ENCODE measurements at places on chromosomes 2 and 18. TPM values are rescaled to one million over a fixed set of nuclear protein-coding genes. Genes with fewer than 3 reads are reported as not detected.

The CD8B2 gene
- total RNA-seq = not detected

The SLC9A4 gene
- not detected for total RNA-seq

The HOXD13 gene
- total RNA-seq = not detected

The SH3BP4 gene
- total RNA-seq = 9.3 TPM

The TRIP12 gene
- 180 TPM for total RNA-seq

The KRCC1 gene
- total RNA-seq = 23.8 TPM

The TRIM54 gene
- total RNA-seq = 282 TPM

The IL1B gene
- not detected for total RNA-seq

GRCh38 chr2:97805776-97806175 is 92.4 kb downstream of the ZAP70 start:
- no peak for DNase-seq

DNA sequence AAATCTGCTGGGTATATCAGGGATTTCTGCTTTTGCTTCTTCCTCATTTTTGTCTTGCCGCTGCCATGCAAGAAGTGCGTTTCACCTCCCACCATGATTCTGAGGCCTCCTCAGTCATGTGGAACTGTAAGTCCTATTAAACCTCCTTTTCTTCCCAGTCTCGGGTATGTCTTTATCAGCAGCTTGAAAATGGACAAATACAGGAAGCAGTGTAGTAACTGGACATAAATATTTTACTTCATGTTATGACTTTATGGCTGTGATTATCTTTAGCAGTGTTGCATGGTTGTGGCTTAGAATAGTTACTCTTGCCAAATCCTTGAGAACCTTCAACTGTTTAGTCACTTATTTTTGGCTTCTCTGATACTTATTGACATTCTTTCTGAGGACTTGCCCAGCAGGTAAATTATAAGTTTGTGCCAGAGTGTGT is 66.2 kb upstream of the DLX2 start:
- no peak for DNase-seq

DNA sequence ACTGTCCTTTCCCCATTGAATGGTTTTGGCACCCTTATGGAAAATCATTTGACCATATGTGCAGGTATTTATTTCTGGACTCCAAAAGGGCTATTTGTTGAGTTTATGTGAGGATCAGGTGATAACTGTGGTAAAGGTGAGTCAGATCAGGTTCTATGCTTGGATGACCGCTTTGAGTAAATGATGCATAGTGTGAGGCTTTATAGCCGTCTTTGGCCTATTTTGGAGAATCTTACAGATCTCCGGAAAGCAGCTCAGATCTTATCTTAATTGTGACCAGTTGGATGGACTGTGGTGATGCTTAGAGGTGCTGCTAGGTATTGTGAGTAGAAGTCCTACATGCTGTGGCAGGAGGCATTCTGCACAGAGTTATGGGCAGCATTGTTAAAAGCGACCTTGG is 126.2 kb downstream of the METTL8 start:
- no peak for DNase-seq

GRCh38 chr2:241091201-241091600 is 10.9 kb downstream of the MTERF4 start:
- no peak for DNase-seq

DNA sequence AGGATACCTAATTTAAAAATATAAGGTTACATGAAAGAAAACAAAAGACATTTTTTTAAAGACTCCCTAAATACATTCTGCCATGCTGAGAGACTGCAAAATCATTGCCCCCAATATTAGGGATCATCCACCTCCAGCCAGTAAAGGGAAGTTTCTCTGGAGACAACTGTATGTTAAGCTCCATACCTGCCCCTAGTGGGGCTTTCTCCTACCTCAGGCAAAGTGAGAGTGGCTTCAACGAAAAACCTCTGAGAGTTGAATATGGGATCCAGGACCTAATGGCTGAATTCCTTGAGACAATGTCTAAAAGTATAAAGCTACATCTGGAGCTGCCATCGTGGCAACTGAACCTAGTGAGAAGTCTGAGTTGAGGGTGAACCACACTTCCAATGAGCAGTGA is 248.1 kb upstream of the FIGN start:
- no peak for DNase-seq

GRCh38 chr2:60548845-60549237 is 4.6 kb downstream of the BCL11A start:
- DNase-seq = no peak

Measured in Right ventricle myocardium inferior (tissue), 1 donor.